HAP-1 (cell line): ENCODE measurements at places on chromosomes 1 and 21.

- no peak for DNase-seq
These were observed 251.7 kb downstream of the BRINP3 start for GRCh38 chr1:190226006-190226405.

DNA sequence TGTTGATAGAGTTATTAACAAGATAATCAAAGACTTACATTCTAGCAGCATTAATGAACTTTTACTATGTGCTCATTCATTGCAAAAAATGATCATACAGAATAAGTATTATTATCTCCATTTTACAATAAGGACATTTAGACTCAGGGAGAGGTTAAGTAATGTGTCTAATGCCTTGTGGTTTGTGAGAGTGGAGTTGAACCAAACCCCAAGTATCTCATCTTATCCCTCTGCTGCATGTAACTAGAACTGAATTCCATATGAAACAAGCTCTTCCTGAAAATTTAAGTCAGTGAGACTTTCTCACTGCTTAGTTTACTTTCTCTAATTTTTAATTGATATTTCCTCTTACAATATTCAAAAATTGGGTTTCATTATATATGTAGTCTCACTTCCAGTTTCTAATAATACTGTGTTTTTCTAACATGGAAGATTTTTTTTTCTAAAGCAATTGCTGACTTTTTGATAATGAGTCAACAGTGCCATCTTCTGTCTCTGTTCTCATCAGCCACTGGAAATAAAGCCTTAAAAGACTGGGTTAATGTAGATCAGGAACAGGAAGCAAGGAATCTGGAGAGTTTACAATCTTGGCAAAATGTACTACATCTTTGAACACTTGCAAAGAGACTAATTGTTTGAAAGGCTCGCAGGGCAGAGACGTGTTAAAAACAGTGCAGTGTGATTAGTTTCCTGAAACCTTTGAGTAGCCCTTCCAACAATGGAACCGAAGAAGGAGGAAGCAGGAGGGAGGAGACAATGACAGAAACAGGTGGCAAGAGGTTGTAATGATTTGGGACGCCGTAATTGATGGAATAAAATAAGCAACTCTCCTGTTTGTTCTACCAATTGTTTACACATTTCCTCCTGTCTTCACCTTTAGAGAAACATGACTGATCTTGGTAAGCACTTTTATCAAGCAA lies 567.6 kb downstream of the MRPL39 start:
- peak; percentile 38 for DNase-seq

DNA sequence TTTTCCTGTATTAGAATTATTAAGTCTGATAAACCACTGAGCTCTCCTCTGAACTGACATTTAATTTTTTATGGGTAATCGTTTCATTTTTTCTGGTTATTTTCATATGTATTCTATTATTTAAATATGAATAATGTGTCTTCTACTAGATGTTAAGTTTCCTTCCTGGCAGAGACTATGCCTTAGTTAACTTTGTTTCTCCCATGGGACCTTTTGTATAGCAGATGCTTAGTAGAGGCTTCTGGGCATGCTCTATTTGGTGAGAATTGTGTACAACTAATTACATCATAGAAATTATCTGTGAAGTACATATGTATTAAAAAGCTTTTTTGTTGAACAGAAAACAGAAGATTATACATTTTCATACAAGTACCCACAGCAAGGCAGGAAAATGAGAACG lies 23.4 kb downstream of the CTBS start:
- no peak for DNase-seq

GRCh38 chr21:46351476-46352163 lies 27.7 kb downstream of the PCNT start:
- DNase-seq: no peak

DNA sequence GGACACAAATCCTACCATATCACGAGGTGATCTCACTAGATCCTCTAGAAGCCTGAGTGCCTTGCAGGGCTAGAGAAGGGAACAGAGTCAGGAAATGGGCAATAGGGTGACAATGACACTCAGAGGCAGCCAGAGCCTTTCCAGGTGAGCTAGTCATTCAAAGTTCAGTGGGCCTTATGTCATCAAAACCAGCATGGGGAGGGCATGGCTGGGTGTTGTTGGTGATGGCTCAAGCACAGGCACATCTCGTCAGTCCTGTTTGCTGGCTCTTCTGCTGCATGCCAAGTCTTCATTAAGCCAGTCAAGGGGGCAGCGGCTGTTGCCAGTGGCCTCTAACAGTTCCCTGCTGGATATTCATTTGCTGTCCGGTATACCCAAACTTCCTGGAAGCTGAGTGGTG lies 99.6 kb upstream of the USP24 start:
- no peak for DNase-seq

DNA sequence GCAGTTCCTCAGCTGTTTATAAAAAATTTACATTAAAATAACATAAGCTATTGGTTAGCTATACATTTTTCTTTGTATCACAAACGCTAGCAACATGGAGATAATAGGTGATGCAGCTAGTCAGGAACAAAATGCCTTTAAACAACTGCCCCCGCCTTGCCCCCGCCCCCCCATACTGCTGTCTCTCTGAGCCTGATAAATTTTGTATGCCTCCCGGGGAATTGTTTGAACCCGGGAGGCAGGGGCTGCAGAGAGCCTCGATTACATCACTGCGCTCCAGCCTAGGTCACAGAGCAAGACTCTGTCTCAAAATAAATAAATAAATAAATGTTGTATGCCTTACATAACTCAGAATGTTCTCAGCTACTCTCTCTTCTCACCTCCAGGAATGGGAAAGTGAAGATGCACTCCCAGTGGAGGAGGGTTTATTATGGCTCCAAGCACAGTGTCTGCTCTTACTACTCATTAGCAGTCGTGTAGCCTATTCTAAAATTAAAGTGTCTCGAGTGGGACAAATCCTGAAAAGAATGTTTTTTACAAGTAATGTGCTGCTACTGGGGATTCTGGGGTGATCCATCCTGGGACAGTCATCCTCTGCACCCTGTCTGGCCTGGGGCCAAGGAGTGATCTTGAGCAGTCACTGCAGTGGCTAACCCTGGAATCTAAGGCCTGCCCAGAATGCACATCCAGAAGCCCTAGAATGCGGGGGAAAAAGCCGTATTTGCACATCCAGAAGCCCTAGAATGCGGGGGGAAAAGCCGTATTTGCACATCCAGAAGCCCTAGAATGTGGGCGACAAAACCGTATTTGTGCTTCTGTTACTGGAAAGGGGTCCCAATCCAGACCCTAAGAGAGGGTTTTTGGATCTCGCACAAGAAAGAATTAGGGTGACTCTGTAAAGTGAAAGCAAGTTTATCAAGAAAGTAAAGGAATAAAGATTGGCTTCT lies 39.4 kb upstream of the ZNF496 start:
- peak; percentile 52 for DNase-seq

DNA sequence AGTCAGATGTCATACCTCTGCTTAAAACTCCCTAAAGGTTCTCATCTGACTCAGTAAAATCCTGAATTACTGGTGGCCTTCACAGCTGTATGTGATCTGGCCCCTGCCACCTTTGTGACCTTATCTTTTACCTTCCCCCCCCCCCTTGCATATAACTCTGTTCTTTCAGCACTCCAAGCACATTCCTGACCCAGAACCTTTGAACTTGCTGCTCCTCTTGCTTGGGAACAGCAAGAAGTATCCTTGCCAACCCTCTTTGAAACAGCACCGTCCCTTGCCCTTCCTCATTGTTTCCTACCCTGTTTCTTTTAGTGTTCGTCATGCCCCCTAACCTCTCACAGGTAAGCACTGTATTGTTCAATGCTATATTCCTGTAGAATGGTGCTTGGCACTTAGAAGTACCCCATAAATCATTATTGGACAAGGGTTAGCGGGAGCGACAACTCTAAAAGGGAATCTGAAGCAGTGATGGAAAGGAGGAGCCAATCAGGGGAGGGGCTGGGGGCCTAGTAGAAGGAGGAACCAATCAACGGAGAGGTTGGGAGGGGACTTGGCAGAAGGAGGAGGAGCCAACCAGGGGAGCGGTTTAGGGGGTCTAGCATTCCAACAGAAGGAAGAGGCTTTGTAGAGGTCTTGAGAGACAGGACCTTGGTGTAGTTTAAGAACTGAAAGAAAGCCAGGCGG lies 13.9 kb downstream of the CACHD1 start:
- no peak for DNase-seq

DNA sequence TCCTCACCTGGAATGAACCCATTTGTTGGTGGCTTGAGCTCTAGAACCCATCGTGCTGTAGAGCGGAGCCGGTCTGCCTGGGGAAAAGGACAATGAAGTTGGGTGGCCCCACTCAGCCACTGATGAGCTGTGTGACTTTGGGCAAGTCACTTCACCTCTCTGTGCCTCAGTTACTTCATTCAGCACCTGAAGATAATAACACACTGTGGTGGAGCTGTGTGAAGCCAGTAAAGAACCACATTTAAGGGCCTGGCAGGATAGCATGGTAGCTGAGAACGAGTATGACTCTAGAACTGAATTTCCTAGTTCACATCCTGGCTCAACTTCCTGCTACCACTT lies 37.1 kb downstream of the EPHB2 start:
- DNase-seq: no peak

DNA sequence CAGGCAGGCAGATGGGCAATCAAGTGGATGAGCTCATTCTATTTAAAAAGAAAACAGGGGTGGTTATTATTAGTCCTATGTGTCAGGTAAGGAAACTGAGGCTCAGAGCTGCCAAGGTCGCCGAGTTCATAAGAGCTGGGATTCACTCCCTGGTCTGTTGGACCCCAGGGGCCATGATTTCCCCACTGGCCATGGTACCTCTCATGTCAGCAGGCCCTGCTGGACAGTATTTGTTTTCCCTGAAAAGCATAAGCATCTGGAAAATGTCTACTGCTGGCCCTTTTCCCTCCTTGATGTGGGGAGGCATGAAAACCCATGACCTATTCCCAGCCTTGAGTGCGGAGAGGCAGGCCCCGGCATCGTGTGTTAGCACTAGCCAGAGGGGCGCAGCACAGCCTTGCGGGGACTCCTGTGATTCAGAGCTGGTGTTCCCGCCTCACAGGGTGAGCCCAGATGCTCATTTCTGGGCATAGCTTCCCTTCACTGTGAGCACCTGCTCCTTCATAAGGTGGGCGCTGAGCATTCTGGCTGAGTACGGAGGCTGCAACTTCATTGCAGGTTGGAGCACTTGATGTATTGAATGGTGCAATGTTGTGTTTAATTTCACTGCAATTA lies 617.5 kb downstream of the PTPRU start:
- DNase-seq: no peak

DNA sequence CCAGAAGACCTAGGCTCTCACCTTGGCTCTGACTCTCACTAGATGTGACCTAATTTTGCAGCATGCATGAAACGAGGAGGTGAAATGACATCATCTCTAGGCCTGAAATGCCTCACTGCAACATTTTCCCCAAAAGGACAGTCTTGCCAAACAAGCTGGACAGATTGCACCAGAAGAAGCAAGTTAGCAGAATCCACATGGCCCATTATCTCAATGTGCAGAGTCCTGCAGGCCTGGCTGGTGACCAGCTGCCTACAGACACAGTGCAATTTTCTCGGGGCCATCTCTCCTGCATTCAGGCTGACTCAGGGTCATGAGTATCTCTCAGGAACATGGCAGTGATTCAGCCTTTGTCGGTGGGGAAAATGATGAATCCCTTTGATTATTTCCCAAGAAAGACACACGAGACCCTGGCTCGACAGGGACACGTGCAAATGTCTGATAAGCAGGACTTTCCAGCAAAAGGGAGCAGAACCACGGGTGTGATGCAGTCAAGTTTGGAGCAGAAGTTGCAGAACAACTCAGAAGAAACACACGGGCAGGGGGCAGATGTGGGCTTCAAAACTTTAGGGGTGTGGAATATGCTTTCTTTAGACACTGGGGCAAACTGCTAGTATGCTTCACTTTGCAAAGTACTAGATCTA lies 38.7 kb downstream of the TRIM67 start:
- DNase-seq: no peak

GRCh38 chr1:174812016-174812415 lies 187.7 kb upstream of the CACYBP start:
- no peak for DNase-seq

DNA sequence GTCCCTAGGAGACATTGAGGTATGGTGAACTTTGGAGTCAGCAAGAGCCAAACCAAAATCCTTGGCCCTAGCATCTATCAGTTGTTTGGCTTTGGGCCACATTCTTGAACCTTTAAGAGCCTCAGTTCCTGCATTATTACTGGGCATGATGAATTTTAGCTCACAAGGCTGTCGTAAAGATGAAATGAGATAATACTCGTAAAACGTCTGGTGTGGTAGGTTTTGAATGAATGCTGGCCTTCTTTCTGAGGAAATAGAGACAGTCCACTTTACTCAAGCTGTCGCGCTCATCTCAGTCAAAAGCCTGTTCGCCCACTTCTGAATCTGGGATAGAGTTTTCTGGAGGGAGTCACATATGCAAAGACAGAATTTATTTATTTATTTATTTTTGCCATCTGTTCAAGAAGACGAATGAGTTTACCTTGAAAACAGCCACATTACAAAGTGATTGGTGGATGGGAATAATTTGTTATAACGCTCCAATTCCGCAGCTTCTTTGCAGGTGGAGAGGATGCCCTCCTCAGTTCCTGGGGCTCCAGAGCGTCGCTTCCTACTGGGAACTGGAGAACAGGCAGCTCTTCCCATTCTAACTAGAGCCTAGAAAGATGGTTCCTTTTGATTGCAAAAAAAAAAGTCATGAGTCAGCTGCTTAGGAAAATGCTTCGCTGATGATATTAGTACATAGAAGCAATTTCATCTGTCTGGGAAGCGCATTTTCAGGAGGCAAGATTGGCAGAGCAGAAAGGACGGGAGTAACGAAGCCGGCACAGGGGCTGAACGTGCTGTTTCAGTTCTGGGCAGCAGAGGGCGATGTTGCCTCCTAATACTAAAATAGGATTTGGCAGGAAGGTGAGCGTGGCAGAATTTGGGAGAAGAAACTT lies 49.9 kb upstream of the CYP2J2 start:
- peak; percentile 76 for DNase-seq

- no peak for DNase-seq
These were observed 24.8 kb downstream of the CSF1 start for GRCh38 chr1:109935451-109935900.

DNA sequence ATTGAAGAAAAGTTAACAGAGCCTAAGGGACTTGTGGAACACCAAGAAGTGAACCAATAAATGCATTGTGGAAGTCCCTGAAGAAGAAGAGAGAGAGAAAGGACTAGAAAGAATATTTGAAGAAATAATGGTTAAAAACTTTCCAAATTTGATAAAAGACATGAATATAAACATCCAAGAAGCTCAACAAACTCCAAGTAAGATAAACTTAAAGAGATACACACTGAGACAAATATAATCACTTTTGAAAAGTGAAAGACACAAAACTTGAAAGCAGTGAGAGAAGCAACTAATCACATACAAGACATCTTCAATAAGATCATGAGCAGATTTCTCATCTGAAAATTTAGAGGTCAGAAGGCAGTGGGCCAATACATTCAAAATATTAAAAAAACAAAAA lies 91.2 kb downstream of the MPZL1 start:
- no peak for DNase-seq

DNA sequence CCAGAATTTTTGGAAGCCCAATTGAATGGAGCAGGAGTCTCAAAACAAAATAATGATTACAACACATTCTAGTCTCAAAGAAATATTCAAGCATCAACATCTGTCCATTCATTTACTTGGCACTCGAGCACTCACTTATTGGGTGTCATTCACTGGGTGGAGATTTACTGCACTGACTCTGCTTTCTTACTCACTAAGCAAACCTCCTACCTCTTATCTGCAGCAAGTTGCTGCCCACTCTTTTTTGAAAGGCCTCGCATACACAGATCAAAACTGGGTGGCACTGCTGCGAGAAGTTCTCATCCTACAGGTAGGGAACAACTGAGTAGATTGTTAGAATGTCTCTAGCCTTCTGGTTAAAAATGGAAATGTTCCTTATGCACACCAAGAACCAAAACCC lies 18.0 kb downstream of the RHBDL2 start:
- no peak for DNase-seq

GRCh38 chr21:29989634-29990234 lies 49.9 kb upstream of the GRIK1 start:
- no peak for DNase-seq

GRCh38 chr1:151372058-151372934 lies at the start of gene SELENBP1:
Gene SELENBP1, minus strand, starts transcription at chr1:151372705. Its CDS starts 64 bp downstream, at chr1:151372641.
- DNase-seq: peak; percentile 53
